ENCODE measurements at places on chromosomes 2 and 18.
A peak's percentile ranks its signal among the peaks of the same experiment; 100 is the strongest.

- H3K27me3 ChIP-seq, result no peaks in the 10 kb centered on the region
- peak; percentile 13 for ATAC-seq
Measured at GRCh38 chr2:201118961-201119854, 3.2 kb downstream of the CFLAR start.

DNA sequence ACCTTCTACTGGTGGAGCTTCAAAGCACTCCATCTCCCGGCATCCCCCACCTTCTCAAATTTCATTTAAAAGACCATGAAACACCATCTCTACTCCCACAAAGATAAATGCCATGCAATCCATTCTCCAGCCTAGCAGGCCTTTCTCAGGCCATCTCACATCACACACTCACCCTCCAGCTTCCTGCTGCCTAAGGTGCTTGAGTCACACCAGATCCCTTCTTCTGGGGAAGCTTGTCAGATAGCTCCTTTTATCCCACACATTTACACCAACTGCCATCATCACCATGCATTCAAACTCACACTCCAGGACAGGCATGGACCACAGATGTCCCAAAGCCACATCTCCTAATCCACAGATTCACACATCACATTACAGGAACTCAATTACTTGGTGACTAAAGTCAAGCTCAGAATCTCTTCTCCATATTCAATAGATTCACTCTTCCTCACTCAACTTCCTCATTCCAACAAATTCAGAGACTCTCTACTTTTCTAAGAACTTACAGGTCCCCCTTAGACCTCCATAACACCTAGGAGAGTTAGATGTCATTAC lies 292.5 kb downstream of the TNS1 start:
- H3K4me1 ChIP-seq, result no peaks in the 10 kb centered on the region
- H3K27me3 ChIP-seq, result peaks cover 38% of the 10 kb centered on the region
- no peak overlapping the region for H3K4me3 ChIP-seq
- H3K27ac ChIP-seq, result no peak overlapping the region
- H3K36me3 ChIP-seq, result no peaks in the 10 kb centered on the region

GRCh38 chr18:78242806-78243205 lies 736.8 kb upstream of the SALL3 start:
- no peaks in the 10 kb centered on the region for H3K4me1 ChIP-seq
- no peak overlapping the region for H3K4me3 ChIP-seq
- no peaks in the 10 kb centered on the region for H3K27me3 ChIP-seq

DNA sequence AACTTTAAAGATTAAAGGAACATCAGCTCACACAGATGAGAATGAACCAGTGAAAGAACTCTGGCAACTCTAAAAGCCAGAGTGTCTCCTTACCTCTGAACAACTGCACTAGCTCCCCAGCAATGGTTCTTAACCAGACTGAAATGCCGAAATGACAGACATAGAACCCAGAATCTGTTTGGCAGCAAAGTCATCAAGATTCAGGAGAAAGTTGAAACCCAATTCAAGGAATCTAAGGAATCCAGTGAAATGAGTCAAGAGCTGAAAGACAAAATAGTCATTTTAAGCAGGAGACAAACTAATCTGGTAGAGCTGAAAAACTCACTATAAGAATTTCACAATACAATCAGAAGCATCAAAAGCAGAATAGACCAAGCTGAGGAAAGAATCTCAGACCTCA lies 72.0 kb downstream of the STRADB start:
- peaks cover 58% of the 10 kb centered on the region for H3K27me3 ChIP-seq
- ATAC-seq, result no peak
- no peaks in the 10 kb centered on the region for H3K4me1 ChIP-seq
- H3K27ac ChIP-seq, result no peak overlapping the region
- H3K4me3 ChIP-seq, result no peak overlapping the region

DNA sequence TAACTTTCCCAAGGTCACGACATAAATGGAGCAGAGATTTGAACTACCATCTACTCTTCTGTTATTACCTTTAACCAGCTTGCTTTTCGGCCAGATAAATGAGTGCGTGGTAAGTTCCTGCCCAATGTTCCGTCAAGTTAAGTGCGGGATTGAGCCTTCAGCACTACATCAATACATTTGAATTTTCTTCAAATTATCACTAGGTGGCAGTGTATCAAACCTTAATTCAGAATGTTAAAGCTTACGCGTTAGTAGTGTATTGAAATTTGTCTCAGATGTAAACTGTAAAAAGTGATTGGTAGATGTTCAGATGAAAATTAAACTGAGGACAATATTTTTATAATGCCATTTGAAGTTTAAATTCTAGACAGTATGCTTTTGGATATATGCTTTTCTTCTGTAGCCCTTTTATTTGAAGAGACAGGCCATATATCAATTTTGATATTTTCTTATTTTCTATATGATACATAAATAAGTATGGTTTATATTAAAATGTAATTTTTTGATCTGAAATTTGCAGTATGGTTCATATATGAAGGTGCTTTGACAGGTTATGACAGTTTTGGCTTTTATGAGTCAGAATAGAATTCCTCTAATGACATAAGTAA lies 681.3 kb downstream of the ADCYAP1 start:
- no peak overlapping the region for H3K4me3 ChIP-seq
- H3K27me3 ChIP-seq, result peaks cover 32% of the 10 kb centered on the region
- ATAC-seq, result peak; percentile 51
- no peaks in the 10 kb centered on the region for H3K4me1 ChIP-seq
- H3K27ac ChIP-seq, result no peak overlapping the region

- ATAC-seq, result no peak
- peak overlapping the region; percentile 77 for H3K27ac ChIP-seq
- peaks cover 27% of the 10 kb centered on the region for H3K4me1 ChIP-seq
- H3K36me3 ChIP-seq, result peaks cover 7% of the 10 kb centered on the region
Measured at GRCh38 chr18:47932190-47932589, 1.7 kb upstream of the SMAD2 start.

GRCh38 chr2:131143803-131144202 lies 38.7 kb downstream of the PLEKHB2 start:
- ATAC-seq, result no peak
- H3K4me1 ChIP-seq, result peaks cover 18% of the 10 kb centered on the region
- H3K4me3 ChIP-seq, result no peak overlapping the region
- H3K27me3 ChIP-seq, result no peaks in the 10 kb centered on the region
- no peak overlapping the region for H3K27ac ChIP-seq

GRCh38 chr18:55266981-55267380 lies 307.7 kb upstream of the CCDC68 start:
- H3K27me3 ChIP-seq, result no peaks in the 10 kb centered on the region
- H3K4me1 ChIP-seq, result peaks cover 76% of the 10 kb centered on the region
- peak overlapping the region; percentile 97 for H3K27ac ChIP-seq
- ATAC-seq, result no peak
- peaks cover 72% of the 10 kb centered on the region for H3K36me3 ChIP-seq

DNA sequence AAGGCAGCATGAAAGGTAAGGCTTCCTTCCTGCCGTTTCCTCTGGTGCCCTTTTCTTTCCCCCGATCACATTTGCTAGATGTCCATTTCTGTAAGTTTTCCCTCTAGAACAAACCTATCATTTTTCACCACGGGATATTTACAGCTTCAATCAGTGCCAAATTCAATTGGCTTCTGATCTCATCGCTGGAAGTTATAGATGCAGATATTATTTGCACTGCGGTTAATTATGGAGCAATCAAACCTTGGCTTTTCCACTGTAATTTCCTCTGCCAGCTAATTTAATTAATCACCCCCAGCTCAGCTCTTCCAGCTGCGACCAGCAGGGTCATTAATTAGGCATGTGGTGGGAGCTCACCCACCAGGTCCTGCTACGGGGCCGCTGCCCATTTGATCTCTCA lies 86.1 kb downstream of the GBX2 start:
- no peaks in the 10 kb centered on the region for H3K36me3 ChIP-seq
- ATAC-seq, result no peak
- no peak overlapping the region for H3K4me3 ChIP-seq

- H3K4me1 ChIP-seq, result peaks cover 22% of the 10 kb centered on the region
- H3K4me3 ChIP-seq, result no peak overlapping the region
- H3K36me3 ChIP-seq, result no peaks in the 10 kb centered on the region
- no peak for ATAC-seq
Measured at GRCh38 chr2:239241431-239241960, 159.3 kb downstream of the HDAC4 start.

GRCh38 chr18:29540548-29540947 lies 1363.6 kb upstream of the CDH2 start:
- no peak overlapping the region for H3K4me3 ChIP-seq
- H3K4me1 ChIP-seq, result no peaks in the 10 kb centered on the region
- H3K27ac ChIP-seq, result no peak overlapping the region
- no peaks in the 10 kb centered on the region for H3K27me3 ChIP-seq
- ATAC-seq, result no peak

- H3K36me3 ChIP-seq, result no peaks in the 10 kb centered on the region
- no peaks in the 10 kb centered on the region for H3K27me3 ChIP-seq
- peak; percentile 98 for ATAC-seq
- H3K27ac ChIP-seq, result peak overlapping the region; percentile 95
- peaks cover 47% of the 10 kb centered on the region for H3K4me1 ChIP-seq
Measured at GRCh38 chr2:118056165-118056534, 32.1 kb upstream of the INSIG2 start.

DNA sequence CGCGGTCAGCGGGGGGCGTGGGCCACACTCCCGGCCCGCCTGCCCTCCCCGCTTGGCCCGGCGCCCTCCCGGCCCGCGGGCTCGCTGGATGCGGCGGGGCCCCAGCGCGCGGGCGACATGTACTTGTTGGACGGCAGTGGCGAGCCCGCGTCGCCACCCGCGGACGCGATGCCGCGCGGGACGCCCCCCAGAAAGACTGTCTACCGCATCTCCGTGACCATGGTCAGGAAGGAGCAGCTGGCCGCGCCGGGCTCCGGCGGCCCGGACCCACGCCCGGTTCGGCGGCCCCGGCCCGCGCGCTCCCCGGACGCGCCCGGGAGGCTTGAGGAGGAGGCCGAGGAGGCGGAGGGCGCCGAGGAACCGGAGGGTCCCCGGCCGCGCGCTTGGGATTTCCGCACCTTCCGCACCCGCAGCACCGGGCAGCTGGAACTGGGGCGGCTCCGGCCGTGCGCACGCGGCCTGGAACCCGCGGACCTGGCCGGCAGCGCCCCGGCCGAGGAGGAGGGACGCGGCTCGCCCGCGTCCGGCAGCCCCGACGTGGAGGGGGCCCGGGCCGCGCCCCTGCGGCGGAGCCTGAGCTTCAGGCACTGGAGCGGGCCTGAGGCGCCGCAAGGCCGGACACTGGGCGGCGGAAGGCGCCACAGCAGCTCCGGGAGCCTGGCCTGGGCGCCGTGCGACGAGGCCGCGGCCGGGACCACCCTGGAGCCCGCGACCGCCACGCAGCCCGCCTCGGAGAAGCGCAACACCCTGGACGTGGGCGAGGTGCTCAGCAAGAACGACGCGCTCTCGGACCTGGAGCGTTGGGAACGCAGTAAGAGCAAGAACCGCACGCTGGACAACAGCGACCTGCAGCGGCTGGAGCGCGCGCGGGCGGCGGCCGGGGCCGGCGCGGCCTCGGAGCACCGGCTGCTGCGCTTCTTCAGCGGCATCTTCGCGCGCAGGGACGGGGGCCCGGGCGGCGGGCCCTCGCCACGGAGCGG lies 176.4 kb downstream of the AGAP1 start:
- peaks cover 58% of the 10 kb centered on the region for H3K27me3 ChIP-seq
- ATAC-seq, result no peak
- no peak overlapping the region for H3K4me3 ChIP-seq
- no peak overlapping the region for H3K27ac ChIP-seq
- H3K36me3 ChIP-seq, result no peaks in the 10 kb centered on the region

DNA sequence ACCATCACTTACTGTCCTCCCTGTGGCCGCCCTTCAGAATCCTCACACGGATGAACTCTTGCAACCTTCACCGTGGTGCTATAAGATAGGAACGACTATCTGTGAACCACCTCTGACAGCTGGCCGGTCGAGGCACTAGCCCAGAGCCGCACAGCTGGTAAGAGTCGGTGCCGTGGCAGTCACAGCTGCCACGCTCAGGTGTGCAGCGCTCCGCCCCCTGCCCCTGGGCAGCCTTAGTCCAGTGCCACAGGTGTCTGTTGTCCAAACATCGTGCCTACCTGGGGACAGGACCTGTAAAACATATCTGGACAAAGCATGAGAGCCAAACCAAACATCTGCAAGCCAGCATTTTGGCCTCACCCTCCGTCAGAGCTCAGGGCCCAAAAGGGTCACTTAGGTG lies 55.3 kb upstream of the SALL3 start:
- H3K27ac ChIP-seq, result no peak overlapping the region
- no peaks in the 10 kb centered on the region for H3K36me3 ChIP-seq
- ATAC-seq, result no peak
- H3K27me3 ChIP-seq, result no peaks in the 10 kb centered on the region

DNA sequence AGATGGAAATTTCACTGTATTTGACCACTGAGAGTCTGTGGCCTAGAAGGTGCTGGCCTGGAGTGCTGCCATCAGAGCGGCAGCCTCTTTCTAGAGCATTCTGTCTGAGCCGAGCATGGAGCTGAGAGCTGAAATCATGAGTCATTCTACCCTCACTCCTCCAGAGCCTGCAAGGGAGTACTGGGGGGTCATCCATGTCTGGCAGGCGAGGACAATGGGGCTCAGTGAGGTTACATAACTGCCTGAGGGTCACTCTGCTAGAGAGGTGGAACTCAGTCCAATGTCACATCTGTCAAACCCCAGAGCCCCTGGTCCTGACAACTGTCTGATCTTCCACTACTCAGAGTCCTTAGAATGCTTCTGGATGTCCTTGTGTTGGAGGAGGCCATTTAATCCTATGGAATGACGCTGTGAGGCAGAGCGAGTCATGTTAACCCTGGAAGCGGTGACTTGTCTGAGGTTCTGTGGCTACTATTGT lies 65.3 kb downstream of the HAUS1 start:
- peaks cover 45% of the 10 kb centered on the region for H3K4me1 ChIP-seq
- H3K27ac ChIP-seq, result peak overlapping the region; percentile 69
- no peak overlapping the region for H3K4me3 ChIP-seq
- no peaks in the 10 kb centered on the region for H3K27me3 ChIP-seq

DNA sequence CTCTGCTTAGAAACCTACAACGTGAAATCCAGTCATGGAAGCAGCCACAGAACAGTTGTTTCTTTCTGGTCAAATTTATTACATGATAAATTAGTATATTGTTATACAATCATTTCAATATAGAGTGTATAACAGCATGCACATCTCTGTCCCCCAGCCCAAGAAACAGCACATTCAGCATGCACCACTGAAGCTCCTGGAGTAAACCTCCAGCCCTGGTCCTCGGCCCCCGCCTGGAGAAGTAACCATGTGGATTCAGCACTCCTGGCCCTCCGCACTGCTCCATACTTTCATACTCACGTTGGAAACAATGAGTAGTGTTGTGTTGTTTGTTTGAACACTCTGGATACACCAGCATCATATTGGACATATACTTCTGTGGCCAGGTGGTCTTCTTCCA lies 15.3 kb upstream of the ID2 start:
- no peak overlapping the region for H3K4me3 ChIP-seq
- no peak overlapping the region for H3K27ac ChIP-seq
- no peaks in the 10 kb centered on the region for H3K36me3 ChIP-seq
- H3K4me1 ChIP-seq, result no peaks in the 10 kb centered on the region
- peaks cover 26% of the 10 kb centered on the region for H3K27me3 ChIP-seq

GRCh38 chr2:192940767-192941166 lies 746.0 kb upstream of the TMEFF2 start:
- no peak overlapping the region for H3K4me3 ChIP-seq
- H3K36me3 ChIP-seq, result no peaks in the 10 kb centered on the region
- H3K4me1 ChIP-seq, result no peaks in the 10 kb centered on the region
- no peak overlapping the region for H3K27ac ChIP-seq
- no peak for ATAC-seq
- H3K27me3 ChIP-seq, result no peaks in the 10 kb centered on the region
